ENCODE measurements at places on chromosomes 1 and 21. TPM values are rescaled to one million over a fixed set of nuclear protein-coding genes. Genes with fewer than 3 reads are reported as not detected.
A peak's percentile ranks its signal among the peaks of the same experiment; 100 is the strongest.

- H3K27me3 ChIP-seq = no peaks in the 10 kb centered on the region
- H3K4me3 ChIP-seq = no peak overlapping the region
- no peak for DNase-seq
- H3K4me1 ChIP-seq = no peaks in the 10 kb centered on the region
- no peaks in the 10 kb centered on the region for H3K36me3 ChIP-seq
- H3K27ac ChIP-seq = no peak overlapping the region
Observed at GRCh38 chr1:68384872-68385411, 64.8 kb downstream of the RPE65 start.

DNA sequence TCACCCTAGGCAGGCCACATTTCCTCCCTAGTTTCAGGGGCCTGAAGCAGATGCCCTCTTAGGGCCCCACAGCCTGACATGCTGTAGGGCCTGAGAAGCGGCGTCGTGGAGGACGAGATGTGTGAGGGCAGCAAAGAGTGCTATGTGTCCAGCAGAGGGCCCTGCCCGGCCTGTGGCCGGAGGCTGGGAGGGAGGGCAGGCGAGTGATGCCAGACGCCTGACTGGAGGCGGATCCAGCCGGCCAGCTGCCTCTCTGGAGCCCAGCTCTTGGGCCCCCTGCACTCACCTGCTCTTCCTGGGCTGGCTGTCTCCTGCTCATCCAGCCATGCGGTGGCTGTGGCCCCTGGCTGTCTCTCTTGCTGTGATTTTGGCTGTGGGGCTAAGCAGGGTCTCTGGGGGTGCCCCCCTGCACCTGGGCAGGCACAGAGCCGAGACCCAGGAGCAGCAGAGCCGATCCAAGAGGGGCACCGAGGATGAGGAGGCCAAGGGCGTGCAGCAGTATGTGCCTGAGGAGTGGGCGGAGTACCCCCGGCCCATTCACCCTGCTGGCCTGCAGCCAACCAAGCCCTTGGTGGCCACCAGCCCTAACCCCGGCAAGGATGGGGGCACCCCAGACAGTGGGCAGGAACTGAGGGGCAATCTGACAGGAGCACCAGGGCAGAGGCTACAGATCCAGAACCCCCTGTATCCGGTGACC is at the start of gene GPR37L1:
Gene GPR37L1 (plus strand): TSS at position 279 of the 697 bp plus-strand sequence. CDS start 47 bp downstream, at position 326.
- H3K4me1 ChIP-seq = no peaks in the 10 kb centered on the region
- no peaks in the 10 kb centered on the region for H3K27me3 ChIP-seq

DNA sequence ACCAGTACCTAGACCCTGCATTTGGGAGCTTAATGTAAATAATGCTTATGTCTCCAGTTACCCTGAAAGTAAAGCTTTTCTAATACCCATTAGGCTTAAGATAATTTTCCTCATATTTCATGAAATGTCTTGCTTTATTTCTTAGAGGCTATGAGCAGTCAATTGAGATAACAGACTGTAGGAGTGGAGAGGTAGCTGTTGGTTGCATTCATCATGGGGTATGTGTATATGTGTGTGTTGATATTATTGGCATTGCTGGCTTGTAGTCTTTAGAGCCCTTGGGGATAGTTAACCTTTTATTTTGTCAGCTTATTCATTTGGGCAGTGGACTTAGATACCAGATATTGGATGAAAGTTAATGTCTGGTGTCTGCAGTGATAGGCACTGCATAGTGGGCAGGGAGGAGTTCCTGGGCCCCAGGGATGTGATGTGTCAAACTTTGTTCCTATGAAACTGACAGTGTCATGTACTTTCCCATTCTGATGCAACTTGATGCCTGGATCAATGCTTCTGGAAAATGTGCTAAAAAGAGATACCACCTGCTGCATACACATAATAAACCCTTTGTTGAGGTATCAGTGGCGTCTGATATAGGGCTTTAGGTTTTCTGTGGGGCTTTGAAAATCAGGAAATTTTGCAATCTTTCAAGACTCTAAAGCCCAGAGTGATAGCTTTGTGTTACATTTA is 83.9 kb downstream of the MAST2 start:
- H3K36me3 ChIP-seq = no peaks in the 10 kb centered on the region
- H3K27ac ChIP-seq = no peak overlapping the region
- H3K4me1 ChIP-seq = no peaks in the 10 kb centered on the region
- H3K27me3 ChIP-seq = no peaks in the 10 kb centered on the region

- H3K36me3 ChIP-seq = no peaks in the 10 kb centered on the region
- peaks cover 19% of the 10 kb centered on the region for H3K4me1 ChIP-seq
- H3K4me3 ChIP-seq = peak overlapping the region; percentile 96
- peak overlapping the region; percentile 99 for H3K27ac ChIP-seq
Observed at GRCh38 chr1:201505503-201505890, 1.4 kb downstream of the CSRP1 start.

DNA sequence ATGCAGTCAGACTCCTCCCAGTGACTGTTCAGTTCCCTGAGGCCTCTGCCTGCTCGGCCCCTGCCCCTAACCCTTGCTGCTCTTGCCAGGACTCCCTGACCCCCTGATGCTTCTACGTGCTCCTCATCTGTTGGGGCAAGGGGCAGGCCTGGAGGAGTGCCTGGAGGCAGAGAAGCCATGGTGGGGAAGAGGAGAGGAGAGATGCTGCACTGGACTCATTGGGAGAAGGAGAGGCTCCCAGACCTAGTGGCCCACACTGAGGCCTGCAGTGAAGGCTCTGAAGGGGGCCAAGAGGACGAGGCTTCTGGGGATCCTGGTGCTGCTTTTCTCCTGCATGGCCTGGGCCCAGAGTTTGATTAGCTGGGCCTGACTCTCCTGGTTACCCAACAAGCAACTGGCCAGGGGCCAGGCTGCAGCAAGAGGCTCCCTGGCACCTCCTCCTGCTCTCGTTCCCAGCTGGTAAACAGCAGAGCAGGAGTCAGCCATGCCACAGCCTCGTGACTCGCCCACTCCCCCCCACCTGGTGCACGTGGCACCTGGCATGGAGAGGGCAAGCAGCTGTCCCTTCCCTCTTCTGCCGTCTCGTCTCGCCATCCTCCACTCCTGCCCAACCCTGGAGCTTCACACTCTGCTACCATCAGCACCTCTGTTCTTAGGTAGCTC is 847 bp upstream of the RORC start:
- peak overlapping the region; percentile 37 for H3K4me3 ChIP-seq
- H3K4me1 ChIP-seq = peaks cover 21% of the 10 kb centered on the region
- H3K27ac ChIP-seq = peak overlapping the region; percentile 95
- no peaks in the 10 kb centered on the region for H3K27me3 ChIP-seq
- peak; percentile 95 for DNase-seq

DNA sequence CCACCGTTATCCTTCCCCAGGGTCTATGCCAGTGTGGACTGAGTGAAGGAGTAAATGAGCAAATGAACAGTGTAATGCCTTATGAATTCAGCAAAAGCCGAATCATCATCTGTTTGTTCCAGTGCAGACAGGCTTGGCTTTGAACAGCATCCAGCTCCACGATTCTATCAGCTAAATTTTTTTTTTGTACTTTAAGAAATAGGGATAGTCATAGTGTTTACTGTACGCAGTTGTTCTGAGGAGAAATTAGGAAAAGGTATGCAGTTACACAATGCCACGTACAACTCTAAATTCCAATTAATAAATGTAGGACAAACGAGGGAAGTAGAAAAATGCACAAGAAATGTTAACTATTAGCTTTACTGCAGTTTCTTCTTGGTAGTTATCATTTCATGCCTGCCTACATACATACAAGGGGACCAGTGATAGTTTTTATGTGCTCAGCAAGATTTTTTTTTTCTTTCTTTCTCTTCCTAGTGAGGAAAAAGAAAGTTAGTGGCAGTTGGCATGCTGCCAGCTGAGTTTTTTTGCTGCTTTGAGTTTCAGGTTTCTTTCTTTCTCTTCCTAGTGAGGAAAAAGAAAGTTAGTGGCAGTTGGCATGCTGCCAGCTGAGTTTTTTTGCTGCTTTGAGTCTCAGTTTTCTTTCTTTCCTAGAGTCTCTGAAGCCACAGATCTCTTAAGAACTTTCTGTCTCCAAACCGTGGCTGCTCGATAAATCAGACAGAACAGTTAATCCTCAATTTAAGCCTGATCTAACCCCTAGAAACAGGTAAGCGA is at the start of gene IFI44L:
Gene IFI44L (plus strand): TSS at position 646 of the 777 bp plus-strand sequence. CDS start 7,468 bp downstream, outside the sequence.
- no peaks in the 10 kb centered on the region for H3K4me1 ChIP-seq
- H3K4me3 ChIP-seq = peak within 1 kb of the TSS; percentile 44
- H3K27ac ChIP-seq = peak within 1 kb of the TSS; percentile 84
- no peaks in the 10 kb centered on the region for H3K36me3 ChIP-seq

DNA sequence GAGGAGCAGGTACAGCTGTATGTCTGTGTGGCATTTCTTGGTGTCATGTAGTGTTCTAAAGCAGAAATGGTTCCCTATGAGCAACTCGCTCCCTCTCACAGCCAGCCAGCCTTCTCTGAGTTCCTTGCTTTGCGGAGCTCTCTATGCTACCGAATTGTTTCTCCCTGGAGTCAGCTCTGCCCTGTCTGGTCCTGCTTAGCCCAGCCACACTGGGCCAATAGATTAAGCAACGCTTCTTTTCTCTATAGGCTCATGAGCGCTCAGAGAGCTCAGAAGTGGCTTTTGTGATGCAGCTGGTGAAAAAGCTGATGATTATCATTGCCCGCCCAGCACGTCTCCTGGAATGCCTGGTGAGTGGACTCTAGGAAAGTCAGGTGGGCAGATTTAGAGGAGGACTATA is 113.1 kb downstream of the PIK3R3 start:
- no peaks in the 10 kb centered on the region for H3K36me3 ChIP-seq
- H3K4me1 ChIP-seq = no peaks in the 10 kb centered on the region
- H3K27me3 ChIP-seq = no peaks in the 10 kb centered on the region
- no peak for DNase-seq
- H3K27ac ChIP-seq = no peak overlapping the region

DNA sequence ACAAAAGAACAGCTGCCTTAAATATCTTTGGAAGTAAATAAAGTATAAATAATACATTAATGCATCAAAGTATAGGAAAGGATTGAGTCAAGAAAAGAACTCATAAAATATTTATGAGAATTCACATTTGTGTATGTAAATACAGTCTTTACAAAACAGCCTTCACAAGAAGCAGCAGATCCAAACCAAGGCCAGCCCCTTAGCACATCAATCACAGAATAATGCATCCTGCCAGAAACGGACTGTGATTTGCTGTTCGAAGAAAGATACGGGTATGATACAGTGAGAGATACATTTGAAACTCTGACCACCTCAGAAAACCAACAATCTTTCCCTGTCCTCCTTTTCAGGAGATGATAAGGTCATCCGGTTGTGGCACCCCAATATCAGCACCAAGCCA is 70.9 kb downstream of the WDR64 start:
- no peaks in the 10 kb centered on the region for H3K4me1 ChIP-seq
- DNase-seq = no peak
- no peak overlapping the region for H3K4me3 ChIP-seq
- no peaks in the 10 kb centered on the region for H3K36me3 ChIP-seq

DNA sequence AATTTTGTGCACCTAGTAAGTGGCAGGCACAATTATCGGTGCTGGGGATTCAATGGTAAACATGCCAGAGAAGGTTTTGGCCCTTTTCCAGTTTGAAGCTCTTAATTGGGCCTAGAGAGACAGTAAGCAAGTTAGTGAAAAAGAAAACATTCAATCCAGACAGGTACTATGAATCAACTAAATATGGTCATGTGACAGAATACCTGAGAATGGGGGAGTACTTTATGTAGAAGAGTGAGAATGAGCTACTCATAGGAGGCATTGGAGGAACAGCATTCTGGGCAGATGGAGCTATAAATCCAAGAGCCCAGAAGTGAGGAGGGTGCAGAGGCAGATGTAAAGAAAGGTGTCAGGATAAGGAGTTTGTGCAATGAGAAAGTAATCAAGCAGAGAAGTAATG is 1017.9 kb downstream of the ADGRL2 start:
- DNase-seq = no peak
- H3K4me1 ChIP-seq = no peaks in the 10 kb centered on the region
- no peaks in the 10 kb centered on the region for H3K27me3 ChIP-seq
- H3K27ac ChIP-seq = no peak overlapping the region

DNA sequence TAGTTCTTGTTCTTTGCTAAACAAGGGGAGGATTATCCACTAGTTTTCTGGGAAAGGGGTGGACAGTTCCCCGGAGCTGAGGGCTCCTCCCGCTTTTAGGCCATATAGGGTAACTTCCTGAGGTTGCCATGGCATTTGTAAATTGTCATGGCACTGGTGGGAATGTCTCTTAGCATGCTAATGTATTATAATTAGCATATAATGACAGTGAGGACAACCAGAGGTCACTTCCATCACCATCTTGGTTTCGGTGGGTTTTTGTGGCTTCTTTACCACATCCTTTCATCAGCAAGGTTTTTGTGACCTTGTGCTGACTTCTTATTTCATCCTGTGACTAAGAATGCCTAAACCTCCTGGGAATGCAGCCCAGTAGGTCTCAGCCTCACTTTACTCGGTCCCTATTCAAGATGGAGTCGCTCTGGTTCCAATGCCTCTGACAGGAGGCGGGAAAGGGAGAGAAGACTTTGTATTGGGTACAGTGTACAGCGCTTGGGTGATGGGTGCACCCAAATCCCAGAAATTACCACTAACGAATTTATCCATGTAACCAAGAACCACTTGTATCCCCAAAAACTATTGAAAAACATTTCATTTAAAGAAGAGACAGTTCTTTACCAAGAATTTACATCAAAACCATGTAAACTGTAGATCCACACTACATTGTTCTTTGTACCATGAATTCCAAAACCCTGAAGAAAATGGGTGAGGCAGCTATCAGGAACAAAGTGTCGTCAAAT is 8.7 kb upstream of the SLC2A5 start:
- H3K36me3 ChIP-seq = no peaks in the 10 kb centered on the region
- H3K27me3 ChIP-seq = no peaks in the 10 kb centered on the region
- no peak overlapping the region for H3K27ac ChIP-seq
- no peaks in the 10 kb centered on the region for H3K4me1 ChIP-seq
- H3K4me3 ChIP-seq = no peak overlapping the region

GRCh38 chr21:26769613-26770188 is 75.5 kb downstream of the ADAMTS1 start:
- no peaks in the 10 kb centered on the region for H3K4me1 ChIP-seq
- no peak overlapping the region for H3K27ac ChIP-seq
- DNase-seq = no peak
- no peaks in the 10 kb centered on the region for H3K27me3 ChIP-seq

- H3K4me1 ChIP-seq = no peaks in the 10 kb centered on the region
- no peak for DNase-seq
- H3K36me3 ChIP-seq = no peaks in the 10 kb centered on the region
- H3K27ac ChIP-seq = no peak overlapping the region
- H3K4me3 ChIP-seq = no peak overlapping the region
Observed at GRCh38 chr21:37210130-37210529, 57.0 kb downstream of the VPS26C start.

GRCh38 chr1:86852289-86852688 is 61.6 kb downstream of the SELENOF start:
- H3K4me1 ChIP-seq = no peaks in the 10 kb centered on the region
- no peaks in the 10 kb centered on the region for H3K36me3 ChIP-seq
- no peaks in the 10 kb centered on the region for H3K27me3 ChIP-seq
- no peak overlapping the region for H3K4me3 ChIP-seq
- H3K27ac ChIP-seq = no peak overlapping the region

- no peak overlapping the region for H3K27ac ChIP-seq
- no peaks in the 10 kb centered on the region for H3K27me3 ChIP-seq
- no peaks in the 10 kb centered on the region for H3K4me1 ChIP-seq
- DNase-seq = no peak
- H3K36me3 ChIP-seq = no peaks in the 10 kb centered on the region
Observed at GRCh38 chr1:202501281-202501680, 152.8 kb downstream of the PPP1R12B start.

GJA9 gene
- not detected for total RNA-seq

TRAF3IP3 gene
- 3.6 TPM for total RNA-seq

SHE gene
- 6.3 TPM for total RNA-seq

RGS7 gene
- total RNA-seq = not detected

VAV3 gene
- 113 TPM for total RNA-seq

CCDC24 gene
- total RNA-seq = 5.4 TPM

FCAMR gene
- total RNA-seq = not detected

LINGO4 gene
- 0.88 TPM for total RNA-seq

OPTC gene
- not detected for total RNA-seq

TEX38 gene
- not detected for total RNA-seq

DNASE2B gene
- 1.3 TPM for total RNA-seq
